Stimulated activated CD4-positive, alpha-beta T cell treated with anti-CD3 and anti-CD28 coated beads, TNF-alpha, amount 100 ng/mL, for 1 hour (primary cell): ENCODE measurements at places on chromosomes 12 and 14.

DNA sequence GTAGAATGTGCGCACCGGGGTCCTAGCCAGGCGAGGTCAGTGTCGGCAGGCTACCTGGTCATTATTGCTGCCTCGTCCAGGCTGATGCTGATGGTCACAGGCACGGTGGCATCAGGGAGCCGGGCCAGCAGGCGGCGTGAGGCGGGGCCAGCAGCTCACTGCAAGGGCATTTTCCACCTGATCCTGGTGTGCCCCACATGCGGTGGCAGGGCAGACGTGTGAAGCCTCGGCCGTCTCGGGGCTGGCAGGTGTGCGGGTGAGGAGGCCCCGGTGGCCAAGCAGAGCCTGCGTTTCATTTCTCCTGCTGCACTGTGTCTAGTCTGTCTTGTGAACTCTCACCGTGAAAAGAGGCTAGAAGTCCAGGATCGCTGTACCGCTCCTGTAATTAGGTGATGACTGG, 12.0 kb upstream of the AMN start:
- no peak for DNase-seq

DNA sequence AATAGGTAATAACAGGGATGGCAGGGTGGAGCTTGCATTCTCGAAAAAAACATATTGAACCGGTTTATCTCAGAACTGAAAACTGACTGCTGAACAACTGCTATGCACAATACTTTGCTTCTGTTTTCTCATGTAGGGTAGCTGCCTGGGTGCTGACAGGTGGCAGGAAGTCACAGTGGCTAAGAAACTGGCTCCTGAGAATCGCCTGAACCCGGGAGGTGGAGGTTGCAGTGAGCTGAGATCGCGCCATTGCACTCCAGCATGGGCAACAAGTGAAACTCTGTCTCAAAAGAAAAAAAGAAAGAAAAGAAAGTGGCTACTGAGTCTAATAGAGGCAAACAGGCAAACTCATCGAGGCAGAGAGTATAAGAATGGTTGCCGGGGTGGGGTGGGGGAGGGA, 113.1 kb downstream of the CCDC60 start:
- no peak for DNase-seq

GRCh38 chr12:52656616-52657015, 4.6 kb upstream of the KRT2 start:
- no peak for DNase-seq

- no peak for DNase-seq
These were observed 31.5 kb downstream of the SPTB start for GRCh38 chr14:64848239-64848638.

- DNase-seq = no peak
These were observed 25.7 kb downstream of the NUAK1 start for GRCh38 chr12:106113042-106113441.
